Iris pigment epithelial cell (primary cell): ENCODE measurements at places on chromosomes 3 and 15.

GRCh38 chr15:99704444-99704838, 28.8 kb downstream of the LYSMD4 start:
- peak; percentile 90 for DNase-seq

GRCh38 chr15:65896236-65896635, 26.9 kb downstream of the RAB11A start:
- peak; percentile 51 for DNase-seq

GRCh38 chr3:46146548-46146947, 61.6 kb downstream of the CCR1 start:
- no peak for DNase-seq

DNA sequence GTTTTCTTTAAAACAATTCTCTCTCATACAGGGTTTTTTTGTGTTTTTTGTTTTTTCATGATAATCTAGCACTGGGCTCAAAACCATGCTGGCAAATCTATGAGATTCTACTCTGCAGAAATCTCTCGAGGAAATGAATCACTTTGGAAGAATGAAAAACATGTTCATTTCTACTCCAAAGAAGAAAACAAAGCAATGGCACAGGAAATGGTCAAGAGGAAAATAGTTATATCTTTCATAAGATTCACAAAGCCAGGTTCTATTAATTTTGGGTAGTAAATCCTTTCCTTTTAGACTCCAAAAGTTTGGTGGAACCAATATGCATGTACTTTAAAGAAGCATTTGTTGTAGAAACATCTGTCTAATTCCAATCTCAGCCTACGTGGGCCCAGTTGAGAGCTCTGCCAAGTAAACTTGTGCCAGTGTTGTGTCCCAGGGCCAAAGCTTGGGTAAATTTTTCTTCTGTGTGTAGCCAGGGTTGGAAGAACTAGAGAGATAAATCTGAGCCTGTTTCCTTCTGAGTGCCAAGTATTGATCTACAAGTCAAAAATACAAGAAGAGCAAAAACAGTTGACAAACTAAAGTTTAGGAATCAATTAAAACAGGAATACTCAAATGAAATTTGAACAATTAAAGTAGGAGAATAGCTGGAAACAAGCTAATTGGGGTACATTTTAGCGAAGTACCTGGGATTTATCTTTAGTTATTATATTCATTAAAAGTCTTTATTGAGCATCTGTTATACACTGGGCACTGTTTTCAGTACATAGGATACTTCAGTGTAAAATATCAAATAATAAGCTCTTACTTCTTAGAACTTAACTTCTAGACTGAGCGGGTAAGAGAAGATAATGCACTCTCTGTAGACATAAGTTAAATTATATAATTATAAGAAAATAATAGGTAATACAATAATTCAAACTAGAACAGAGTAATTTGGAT, 657.5 kb upstream of the NECTIN3 start:
- peak; percentile 90 for DNase-seq
